Left ventricle myocardium inferior (tissue), 1 donor: ENCODE measurements at places on chromosomes 12 and 14.
A peak's percentile ranks its signal among the peaks of the same experiment; 100 is the strongest.

DNA sequence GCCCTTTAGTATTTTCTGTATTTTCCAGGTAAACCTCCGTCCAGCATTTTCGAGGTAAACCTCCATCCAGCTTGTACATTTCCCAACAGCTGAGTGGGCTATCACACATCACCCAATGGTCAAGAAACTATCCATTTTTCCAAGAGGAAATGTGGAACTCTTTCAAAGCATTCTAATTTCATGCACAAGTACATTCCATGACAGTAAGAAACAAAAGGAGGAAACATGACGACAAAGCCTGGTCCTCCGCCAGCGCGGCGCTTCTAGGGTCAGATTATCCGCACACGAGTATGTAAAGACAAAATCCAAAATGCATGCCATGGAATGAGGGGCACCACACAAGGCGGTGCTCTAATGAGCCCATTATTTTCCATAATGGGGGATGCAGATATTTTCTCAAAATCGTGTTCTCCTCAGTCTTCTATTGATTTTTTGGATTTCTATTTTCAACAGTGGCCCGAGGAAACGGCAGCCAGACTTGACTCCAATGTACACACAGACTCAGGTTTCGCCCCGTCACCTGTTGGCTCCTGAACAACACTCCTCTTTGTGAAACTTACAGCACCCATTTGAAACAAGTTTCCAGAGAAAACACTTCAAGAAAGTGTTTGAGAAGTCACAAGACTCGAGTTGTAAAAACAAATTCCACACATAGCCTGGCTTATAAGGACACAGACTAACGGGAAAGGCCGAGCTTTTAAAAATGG lies 107.4 kb downstream of the PRICKLE1 start:
- DNase-seq = peak; percentile 75

DNA sequence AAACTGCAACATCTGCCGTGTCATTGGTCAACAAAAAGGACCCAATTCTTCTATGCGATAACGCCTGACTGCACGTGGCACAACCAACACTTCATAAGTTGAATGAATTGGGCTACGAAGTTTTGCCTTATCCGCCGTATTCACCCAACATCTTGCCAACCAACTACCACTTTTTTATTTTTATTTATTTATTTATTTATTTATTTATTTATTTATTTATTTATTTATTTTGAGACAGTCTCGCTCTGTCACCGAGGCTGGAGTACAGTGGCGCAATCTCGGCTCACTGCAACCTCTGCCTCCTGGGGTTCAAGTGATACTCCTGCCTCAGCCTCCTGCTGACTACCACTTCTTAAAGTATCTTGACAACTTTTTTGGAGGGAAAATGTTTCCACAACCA lies 127.4 kb downstream of the RASSF9 start:
- DNase-seq = no peak

DNA sequence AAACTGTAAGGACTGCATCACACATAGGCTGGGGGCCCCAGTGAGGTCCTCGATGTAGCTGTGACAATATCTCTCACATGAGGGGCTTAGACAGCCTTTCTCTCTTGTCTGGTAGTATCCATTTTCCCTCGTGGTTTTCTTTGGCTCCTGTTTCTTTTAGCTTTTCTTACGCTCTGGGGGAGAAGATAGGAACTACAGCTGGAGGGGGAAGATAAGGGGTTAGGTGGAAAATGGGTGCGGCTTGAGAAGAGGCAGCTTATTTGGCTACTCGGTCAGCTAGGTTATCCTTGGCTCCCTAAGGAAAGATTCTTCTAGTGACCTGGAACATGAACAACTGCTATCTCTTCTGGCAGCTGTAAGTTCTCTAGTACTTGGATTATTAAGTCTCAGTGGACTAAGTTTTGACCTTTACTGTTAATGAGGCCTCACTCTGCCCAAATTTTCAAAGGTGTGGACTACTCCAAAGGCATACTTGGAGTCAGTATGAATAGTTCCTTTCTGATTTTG lies 28.7 kb upstream of the CPNE8 start:
- DNase-seq = no peak

DNA sequence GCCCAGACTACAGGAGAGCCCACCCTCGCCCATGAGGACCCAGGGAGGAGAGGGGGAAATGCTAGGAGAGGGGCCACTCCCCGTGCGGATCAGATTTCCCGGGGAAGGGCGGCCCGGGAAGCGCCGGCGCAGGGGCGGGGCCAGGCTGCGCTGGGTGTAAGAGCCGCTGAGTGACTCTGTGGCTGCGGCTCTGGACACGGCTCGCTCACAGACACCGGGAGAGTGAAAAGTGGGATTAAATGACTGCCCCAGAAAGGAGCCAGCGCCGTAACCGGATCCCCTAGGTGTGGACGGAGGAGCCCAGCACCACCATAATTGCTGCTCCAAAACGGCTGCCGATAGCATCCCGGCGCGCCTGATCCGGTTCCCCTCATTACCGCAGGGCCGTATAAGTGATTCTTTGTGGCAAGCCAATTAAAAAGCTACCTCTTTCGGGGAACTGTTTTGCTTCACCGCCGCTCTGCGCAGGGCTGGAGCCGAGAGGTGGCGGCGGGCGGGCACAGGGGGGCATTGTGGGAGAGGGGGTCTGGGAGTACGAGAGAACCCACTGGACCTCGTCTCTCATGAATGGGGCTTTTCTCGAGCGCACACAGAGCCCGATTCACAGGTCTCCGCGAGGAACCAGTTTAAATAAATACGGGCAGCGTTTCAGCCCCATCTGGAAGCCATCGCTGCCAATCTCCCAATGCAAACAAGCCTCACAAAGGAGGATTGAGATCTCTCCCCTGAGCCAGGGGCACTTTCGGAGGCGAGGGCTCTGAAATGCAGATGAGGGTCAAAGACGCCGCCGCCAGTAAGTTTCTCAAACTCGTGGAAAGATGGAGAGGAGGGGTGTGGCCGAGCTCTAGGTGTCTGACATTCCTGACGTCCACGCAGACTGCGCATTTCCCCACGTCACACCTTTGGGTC lies 2.5 kb downstream of the COL2A1 start:
- peak; percentile 60 for DNase-seq

DNA sequence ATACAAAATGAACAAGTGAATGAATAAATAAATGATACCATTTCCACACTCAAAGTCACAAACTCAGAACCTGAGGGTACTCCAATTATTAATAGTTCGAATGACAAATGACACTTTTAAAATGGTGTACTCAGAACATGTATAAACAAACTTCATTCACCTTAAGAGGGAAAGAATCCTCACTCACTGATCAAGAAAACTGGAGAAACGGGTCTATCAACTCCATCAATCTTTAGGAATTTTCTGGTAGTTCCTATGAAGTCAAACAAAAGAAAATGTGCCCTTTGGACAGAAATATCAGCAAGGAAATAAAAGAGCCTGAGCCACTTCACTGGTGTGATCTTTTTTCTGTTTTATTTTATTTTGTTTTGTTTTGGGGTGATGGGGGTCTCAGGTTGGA lies 5.2 kb upstream of the NRDE2 start:
- no peak for DNase-seq

- DNase-seq = peak; percentile 75
Observed at GRCh38 chr14:59464486-59465315, 479 bp downstream of the GPR135 start.

- no peak for DNase-seq
Observed at GRCh38 chr14:50007123-50007903, 109.1 kb downstream of the VCPKMT start.

DNA sequence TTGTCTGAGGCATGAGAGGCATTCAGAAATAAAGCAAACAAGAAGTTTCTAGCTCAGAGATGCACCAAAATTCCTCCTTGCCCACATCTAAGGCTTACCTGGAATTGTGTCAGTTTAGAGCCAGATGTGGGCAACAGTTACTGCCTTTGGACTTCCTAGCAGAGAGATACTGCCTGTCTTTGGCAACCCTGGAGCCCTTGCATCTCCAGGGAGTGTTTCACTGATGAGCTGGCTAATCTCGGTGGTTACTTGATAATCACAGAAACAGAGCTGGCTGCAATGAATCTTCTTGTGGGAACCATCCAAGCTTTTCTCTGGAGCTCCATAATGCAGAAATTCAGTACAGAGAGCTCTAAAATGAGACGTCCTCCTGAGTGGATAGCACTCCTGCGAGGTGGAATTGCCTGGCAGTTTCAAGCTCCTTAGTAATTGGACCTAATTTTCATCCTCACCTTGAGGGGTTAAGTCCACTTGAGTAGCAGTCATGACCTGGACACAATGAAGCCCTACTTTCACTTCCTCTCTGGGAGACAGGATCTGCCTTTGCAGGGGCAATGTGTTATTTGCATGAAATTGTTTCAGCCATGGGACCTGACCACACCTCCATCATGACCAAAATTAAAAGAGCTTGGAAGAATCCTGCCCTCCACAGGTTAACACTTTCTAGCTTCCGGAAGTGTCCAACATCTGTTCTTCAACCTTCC lies 108.8 kb upstream of the ARHGAP5 start:
- DNase-seq = no peak

- DNase-seq = peak; percentile 22
Observed at GRCh38 chr14:90105756-90106155, 44.0 kb downstream of the KCNK13 start.

DNA sequence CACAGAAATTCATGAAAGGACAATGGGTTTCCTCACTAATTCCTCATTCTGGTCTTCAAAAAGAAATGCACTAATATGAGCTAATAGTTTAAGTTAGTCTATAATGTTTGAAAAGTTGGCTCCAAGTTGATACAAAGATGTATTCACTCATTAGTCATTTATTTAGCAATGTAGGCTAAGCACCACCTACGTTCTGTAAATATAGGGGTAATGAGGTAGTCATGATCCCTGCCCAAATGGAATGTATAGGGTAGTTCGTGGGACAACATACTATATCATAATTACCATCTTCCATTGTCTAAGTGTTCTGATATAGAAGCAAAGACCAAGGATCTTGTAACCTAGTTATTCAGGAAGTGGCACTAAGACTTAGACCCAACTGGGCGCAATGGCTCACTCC lies 86.5 kb downstream of the DIO2 start:
- DNase-seq = no peak

DNA sequence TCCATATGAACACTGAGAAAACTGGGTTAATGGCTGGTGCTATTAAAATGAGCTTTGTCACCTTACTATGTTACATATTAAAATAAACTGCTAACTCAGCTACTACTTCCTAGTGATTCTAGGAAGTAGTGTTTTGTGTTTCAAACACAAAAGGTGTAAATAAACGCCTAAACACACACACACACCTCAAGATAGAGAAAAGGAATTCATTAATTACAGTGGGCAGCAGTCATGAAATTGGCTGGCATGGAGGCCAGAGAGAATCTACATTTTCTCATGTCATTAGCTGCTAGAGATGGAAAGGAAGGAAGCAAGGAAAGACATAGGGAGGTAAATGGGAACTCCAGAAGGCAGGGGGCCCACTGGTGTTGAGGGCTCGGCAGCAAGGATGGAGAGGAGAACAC lies 787 bp upstream of the PRMT5 start:
- no peak for DNase-seq

DNA sequence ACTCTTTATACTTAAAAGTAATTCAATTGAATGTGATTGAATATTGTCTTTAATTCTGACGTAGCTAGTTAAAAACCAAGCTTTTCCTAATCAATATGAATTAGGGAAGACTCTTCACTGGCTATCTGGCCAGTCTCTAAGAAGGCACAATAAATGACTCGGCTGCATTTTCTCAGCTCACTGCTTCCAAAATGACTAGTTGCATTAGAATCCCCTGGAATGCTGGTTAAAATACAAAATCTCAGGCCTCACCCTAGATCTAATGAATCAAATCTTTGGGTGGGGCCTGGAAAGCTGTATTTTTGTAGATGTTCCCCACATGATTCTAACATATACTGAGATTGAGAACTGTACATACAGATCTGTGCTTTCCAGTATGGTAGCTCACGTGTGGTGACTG lies 242.1 kb downstream of the CHST11 start:
- DNase-seq = no peak

- no peak for DNase-seq
Observed at GRCh38 chr14:99531251-99532096, 50.3 kb downstream of the CCNK start.

DNA sequence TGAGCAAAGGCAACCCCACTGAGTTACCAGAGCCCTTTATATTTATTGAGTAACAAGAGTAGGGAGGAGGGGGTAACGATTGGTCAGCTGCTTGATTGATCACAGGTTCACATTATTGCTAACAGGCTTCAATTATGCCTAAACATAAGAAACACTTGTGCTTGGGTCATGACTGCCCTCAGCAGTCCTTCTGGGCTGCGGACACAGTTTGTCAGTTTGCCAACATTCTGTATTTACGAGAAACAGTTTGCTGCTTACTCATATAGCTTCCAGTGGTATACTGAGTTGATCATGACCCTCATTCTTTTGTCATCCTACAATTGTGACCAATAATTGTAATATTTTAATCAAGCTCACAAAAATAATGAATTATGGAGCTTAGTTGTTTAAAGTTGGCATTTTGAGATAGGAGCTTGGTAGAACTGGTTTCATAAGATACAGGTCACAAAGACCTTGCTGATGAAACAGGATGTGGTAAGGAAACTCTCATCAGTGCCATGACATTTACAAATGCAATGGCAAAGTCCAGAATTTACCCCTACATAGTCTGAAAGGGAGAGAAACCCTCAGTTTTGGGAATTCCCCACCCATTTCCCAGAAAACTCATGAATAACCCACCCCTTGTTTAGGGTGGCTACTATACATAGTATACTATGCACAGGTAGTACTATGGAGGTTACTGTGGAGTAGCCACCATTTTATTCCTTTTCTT lies 1421.0 kb upstream of the FLRT2 start:
- DNase-seq = no peak

DNA sequence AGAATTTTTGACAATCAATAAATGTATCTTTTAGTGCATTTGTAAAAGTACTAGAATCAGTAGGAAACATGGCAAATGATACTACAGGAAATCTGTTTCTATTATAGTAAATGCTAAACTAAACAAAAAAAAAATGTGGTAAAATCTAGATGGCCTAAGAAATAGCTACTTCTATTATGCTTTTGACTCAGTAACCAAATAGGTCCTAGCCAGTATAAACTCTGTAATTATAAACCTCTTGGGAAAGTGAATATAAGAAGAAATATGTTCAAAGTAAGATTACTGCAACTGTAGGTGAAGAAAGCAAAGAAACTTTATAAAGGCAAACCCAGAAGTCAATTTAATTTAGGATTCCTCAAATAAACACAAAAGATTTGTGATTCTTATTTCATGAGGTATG lies 581.2 kb downstream of the LRFN5 start:
- DNase-seq = no peak

DNA sequence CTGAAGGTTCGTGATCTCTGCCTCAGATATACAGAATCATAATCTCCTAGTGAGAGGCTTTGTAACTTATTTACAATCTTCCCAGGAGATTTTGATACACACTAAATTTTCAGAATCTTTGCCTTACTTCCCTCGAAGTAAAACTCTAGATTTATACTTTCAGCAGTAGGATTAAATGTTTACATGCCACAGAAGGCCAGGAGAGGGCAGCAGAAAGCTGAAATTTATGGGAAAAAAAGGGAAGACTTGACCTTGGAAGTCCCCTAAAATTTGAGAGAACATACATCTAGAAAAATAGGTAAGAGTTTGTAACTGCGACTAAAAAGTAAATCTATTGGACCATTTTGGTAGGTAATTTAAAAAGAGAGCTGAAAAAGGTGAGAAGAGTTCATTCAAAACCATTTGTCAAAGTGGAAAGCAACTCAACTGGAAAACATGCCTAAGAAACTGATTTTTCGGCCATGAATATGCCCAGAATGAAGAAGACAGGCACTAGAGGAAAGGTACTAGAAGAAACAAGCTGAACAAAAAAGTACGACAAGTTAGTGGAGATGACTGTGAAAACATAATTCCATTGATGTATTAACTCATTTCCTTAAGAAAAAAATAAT lies 242.0 kb upstream of the MDGA2 start:
- no peak for DNase-seq
